CMK (cell line): ENCODE measurements at places on chromosomes 4 and X.

GRCh38 chr4:122249357-122249756 is 97.2 kb downstream of the BLTP1 start:
- DNase-seq = no peak

DNA sequence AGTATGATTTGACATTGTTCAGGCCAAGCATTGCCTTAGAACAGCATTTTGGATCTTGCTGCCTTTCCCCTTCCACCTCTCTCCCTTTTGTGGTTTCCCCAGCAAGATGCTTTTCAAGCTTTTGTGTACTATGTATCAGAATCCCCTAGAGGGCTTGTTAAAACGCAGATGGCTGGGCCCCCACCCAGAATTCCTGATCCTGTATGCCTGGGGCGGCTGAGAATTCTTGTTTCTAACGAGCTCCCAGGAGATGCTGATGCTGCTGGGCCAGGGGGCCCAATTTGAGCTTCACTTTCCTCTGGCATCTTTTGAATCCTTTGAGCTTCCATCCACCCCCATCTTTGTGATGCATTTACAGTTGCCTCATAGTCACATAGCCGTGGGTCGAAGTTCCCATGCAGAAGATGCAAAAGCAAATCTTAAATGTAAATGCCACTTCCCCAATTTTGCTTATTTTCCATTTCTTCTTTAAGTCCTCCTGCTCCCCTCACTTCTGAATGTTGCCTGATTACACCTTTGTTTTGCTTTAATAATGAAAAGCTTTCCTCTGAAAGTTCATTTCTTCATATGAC is 18.5 kb downstream of the HCCS start:
- no peak for DNase-seq

DNA sequence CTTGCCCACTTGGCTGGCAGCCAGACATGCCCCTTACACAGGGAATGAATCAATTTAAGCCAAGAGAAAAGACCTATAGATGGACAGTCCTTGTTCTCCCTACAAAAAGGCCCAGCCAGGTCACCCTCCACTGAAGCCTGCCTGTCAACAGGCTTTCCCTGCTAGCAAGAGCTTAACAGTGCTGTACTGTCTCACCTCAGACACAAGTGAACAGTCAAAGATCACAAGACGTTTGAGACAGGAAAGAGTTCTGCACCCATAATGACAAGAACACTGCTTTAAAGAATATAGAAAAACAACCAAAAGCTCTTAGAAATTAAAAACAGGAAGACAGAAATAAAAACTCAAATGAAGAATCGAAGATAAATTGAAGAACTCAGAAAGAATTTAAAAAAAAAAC is 4.6 kb downstream of the RNF175 start:
- no peak for DNase-seq

GRCh38 chrX:119288890-119289393 is 52.9 kb downstream of the PGRMC1 start:
- DNase-seq = no peak

- no peak for DNase-seq
These were observed 69.3 kb upstream of the HS3ST1 start for GRCh38 chr4:11497972-11498371.
